Activated gamma-delta T cell treated with Interleukin-2 at 50 U/mL for 16 hours (primary cell): ENCODE measurements at places on chromosomes 5 and 9.

GRCh38 chr5:122436615-122437014 is 124.6 kb downstream of the SNCAIP start:
- no peak for DNase-seq

DNA sequence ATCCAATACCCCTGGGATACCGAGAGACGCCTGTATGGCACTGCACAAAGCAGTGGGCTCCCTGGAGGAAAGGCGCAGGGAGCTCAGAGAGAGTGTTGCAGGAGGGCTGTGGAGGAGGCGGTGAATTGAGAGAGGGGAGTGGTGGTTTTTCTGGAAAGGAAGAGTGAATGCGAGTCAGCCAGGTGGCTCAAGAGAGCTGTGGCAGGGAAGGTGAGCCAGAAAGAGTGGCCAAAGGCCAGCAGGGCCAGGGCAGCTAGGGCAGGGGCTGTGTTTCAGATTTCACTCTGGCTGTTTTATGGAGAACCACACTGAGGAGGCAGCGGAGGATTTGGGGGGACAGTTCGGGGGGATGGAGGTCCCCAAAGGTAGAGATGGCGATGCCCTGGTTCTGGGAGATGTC is 13.0 kb upstream of the DAB2IP start:
- DNase-seq = no peak

- peak; percentile 9 for DNase-seq
Observed at GRCh38 chr9:132077881-132078698, 1.6 kb downstream of the MED27 start.

DNA sequence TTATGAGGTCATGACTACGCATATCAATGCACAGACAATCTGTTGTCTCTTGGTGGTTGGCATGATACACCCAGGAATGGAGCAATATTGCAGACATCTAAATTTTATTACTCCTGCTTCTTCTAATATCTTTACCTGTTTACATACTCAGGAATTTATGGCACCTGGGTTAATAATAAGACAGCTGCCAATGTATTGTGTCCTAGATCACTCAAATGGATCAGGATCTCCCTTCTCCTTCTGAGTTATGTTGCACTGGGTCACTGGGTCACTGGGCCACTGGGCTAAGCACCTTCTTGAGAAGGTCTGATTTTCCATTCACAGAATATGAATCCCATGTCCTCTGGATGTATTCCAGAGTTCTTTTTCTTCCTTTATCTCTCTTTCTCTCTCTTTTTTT is 41.8 kb downstream of the CCL28 start:
- no peak for DNase-seq

GRCh38 chr9:95506678-95507463 is 9.9 kb downstream of the PTCH1 start:
- DNase-seq = peak; percentile 32

DNA sequence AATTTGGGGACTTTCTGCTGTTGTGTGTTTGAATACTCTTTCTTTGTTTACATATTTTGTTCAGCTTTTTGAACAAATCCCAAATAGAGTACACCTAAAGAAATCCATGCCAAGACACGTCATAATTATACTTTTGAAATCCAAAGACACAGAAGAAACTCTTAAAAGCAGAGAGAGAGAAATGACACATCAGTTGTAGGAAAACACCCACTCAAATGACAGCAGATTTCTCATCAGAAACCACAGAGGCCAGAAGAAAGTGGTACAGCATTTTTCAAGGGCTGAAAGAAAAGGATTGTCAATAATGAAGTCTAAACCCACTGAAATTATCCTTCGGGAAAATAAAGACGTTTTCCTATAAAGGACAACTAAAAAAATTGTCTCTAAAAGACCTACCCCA is 378.6 kb downstream of the GADD45G start:
- no peak for DNase-seq
